ENCODE measurements at places on chromosomes 7 and 10.

- no peak for DNase-seq
These were observed 159.6 kb downstream of the TAX1BP1 start for GRCh38 chr7:27899601-27900000.

GRCh38 chr7:94145602-94146001 lies 141.4 kb upstream of the BET1 start:
- no peak for DNase-seq

DNA sequence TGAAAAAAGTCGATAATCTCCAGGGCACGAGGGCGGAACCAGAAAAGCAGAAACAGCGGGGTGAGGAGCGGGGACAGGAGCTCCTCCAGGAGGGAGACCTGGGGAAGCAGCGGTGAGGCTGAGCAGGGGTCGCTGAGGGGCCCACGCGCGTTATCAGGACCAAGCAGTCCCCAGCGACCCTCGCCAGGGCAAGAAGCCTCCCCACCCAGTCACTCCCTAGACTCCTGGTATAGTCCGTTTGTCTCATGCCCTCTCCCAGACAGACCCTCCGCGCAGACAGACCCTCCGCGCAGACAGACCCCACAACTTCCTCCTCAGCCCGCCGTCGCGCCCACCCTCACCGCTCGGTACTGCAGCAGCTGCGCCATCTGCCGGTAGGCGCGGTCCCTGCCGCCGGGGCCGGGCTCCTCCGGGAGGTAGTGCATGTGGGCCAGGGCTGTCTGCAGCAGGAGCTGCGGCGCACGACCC lies 6.3 kb downstream of the ATG9B start:
- DNase-seq: peak; percentile 93

- DNase-seq: no peak
These were observed 51.5 kb downstream of the PIP4K2A start for GRCh38 chr10:22662733-22663330.

DNA sequence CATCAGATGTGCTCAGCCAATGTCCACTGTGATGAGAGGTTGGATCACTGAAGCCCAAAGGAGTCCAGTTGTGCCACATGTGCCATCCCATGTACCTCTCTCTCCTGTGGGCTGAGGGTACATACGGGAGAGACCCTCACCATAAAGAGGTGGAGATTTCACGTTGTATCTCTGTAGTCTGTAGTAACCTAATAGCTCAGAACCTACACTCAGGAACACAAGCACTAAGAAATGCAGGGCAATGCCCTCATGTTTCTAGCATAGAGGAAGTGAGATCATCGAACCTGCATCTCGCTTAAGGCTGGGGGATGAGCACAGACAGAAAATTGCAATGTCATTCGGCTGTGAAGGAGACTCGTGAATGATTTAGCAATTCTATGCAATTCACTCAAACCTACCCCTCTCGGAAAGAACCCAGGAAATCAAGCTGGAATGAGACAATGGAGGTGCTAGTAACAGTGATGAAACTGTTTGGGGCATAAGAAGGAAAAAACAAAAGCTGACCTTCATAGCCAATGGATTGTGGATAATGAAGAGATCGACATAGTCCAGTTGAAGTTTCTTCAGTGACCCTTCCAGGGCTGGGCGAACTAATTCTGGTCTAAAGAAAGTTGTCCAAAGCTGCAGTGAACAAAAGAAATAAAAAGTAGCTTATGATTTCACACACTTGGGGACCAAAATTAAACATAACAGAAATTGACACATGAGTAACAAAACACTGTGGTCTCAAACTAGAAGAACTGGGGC lies 80.3 kb upstream of the UCN3 start:
- DNase-seq: no peak

DNA sequence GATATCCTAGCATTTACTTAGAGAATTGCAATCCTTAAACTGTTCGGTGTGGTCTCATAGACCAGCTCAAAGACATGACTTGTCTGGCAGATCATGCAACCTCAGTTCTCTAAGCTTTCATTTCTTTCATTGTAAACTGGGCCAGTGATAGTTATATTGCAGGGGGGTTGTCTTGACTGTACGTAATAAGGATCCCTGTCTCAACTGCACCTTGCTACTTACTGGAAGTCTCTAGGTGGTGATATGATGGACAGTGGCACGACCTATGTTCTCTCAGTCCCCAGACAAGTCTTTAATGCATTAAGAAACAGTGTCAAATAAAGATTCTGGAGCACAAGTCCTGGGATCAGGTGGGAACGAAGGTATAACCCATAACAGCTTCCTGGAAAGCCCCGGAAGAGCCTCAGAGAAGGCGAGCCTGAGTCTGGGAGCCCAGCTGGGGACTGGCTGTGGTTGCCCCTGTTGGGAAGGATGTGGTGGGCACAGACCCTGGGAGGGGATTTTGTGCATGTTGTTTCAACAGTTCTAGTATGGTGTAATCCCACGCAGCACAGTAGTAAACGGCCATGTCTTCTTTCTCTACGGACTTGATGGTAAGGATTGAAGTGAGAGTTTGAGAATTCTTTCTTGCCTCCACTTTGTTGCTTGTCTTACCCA lies 26.0 kb upstream of the TARP start:
- DNase-seq: no peak

DNA sequence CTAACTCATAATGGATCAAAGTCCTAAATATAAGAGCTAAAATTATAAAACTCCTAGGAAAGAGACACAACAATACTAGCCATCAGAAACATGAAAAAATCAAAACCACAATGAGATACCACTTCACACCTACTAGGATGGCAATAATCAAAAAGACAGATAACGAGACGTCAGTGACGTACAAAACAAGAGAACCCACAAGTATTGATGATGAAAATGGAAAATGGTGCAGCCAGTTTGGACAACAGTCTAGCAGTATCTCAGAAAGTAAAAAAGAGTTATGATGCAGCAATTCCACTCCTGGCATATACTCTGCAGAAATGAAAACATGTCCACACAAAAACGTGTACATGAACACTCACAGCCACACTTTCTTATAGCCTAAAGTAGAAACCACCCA lies 173.5 kb downstream of the SRPK2 start:
- DNase-seq: no peak

DNA sequence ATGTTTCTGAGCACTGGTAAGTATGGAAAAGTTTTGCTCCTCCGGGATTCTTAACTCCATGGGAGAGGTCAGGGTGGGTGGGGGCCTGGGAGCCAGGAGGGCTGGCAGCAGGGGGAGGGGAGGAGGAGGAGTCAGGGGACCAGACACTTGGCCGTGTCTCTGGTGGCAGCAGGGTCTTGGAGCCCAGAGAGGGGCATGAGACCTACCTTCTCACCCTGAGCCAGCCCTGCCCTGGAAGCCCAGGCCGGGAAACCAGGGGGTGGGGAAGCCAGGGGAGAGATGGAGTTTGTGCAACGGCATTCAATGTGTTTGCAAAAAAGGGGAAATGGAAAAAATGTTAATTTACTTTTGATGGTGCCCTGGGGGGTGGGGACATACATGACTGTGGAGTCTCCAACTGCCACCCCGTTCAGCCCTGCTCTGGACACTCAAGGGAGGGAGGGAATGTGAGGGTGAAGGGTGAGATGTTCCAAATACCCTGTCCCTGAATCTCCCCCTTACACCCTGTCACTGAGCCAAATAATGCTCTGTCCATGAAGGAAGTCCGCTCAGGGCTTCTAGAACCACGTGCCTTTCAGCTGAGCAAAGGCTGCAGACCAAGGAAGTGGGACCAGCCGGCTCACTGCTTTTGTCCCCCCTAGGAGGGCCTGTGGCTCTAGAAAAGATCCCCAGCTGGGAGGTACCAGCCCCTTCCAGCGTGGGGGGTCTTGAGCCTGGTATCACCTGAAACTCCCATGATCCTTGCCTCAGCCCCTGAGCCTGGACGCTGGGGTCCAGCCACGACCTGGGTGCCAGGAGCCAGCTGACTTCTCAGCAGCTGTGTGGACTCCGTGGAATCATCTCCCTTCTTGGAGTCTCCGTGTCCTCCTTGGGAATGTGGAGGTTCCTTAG lies 48.3 kb downstream of the TMEM270 start:
- DNase-seq: no peak

DNA sequence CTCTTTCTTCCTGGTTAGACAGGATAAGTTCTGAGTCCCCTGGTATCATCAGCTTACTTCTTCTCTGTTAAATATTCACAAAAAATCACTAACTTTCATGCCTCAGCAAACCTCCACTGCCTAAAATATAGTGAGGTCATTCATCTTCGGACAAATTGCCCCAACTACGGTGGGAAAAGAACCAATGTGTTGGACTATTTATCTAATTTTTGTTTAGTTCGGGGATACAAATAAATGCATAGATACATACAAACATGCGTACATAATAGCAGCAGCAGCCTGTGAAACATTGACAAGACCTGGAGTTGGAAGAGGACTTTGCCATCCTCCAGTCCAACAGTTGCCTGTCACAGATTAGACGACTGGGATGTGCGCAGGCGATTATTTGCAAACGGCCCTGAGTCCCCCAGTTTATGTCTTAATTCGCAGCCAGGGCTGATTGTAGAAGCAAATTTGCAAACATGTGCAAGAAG lies 51.5 kb downstream of the EGFR start:
- no peak for DNase-seq

DNA sequence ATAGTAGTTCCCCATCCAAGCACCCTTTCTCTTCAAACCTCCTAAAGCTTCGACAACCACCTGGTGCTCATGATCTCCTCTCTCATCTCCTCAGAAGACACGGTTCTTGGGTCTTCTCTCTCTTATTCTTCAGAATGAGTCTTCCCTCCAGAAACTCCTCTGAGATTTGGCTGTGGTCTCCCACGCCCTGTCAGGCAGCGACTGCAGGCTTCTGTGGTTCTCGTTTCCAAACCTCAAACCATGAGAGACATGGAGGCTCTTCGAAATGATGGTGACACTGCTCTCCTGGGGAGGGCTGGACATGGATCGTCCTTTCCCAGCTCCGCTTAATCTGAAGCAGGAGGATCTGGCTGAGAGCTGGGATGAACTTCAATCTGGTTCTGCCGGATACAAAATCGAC lies 78.6 kb upstream of the PITRM1 start:
- no peak for DNase-seq

DNA sequence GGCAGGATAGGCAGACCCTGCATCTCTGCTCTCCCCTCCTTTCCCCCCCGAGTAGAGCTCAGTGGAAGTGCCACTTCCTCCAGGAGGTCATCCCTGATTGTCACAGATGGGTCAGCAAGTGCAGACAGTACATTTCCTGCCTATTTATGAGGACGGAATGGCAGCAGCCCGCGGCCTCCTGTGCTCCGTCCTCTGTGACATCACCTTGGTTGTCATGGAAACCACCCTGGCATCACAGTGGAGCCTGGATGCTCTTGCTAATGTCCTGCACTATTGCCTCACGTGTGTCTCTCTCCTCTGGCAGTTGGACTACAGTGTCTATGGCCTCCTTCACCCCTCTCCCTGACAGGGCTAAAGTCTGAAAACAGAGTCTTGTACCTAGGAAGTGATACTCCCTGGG lies 148.6 kb downstream of the SH3PXD2A start:
- DNase-seq: no peak

DNA sequence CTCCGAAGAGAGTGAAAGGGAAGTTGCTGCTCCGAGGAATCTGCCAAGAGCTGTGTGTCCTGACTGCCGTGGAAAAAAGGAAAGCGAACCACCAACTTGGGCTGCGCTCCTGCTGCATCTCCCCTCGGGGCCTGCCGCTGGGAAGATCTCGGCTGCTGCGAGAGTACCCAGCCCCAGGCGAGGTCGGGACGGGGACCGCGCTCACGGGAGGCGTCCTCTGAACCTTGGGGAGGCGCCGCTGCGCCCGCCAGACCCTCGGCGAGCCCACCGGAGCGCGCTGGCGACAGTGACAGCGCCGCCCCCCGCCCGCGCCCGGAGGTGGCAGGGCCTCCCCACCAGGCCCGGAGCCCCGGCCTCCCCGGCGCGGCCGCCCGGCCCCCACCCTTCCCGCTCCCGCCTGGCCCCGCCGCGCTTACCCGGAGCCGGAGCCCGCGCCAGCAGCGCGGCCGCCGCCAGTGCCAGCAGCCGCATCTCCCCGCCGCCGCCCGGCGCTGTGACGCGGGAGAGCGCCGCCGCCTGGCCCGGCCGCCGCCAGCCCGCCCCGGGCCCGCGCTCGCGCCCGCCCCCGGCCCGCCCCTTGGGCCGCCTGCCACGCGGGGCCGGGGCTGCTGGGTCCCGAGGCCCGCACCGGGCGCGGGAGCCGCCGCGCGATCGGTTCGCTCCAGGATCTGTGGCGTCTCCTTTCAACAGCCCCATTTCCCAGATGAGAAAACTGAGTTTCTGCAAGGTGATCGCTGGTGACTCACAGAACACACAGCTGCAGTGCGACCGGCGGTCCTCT lies at the start of gene VSTM4:
VSTM4 (minus strand) TSS at position 508 of the 781 bp plus-strand sequence; CDS start at position 471, 37 bp downstream.
- no peak for DNase-seq

- DNase-seq: no peak
These were observed 177.6 kb upstream of the HDAC9 start for GRCh38 chr7:18317941-18318340.

- no peak for DNase-seq
These were observed 189.8 kb downstream of the JCAD start for GRCh38 chr10:29869593-29869992.

GRCh38 chr7:100826514-100827329 lies 601 bp downstream of the EPHB4 start:
- no peak for DNase-seq

DNA sequence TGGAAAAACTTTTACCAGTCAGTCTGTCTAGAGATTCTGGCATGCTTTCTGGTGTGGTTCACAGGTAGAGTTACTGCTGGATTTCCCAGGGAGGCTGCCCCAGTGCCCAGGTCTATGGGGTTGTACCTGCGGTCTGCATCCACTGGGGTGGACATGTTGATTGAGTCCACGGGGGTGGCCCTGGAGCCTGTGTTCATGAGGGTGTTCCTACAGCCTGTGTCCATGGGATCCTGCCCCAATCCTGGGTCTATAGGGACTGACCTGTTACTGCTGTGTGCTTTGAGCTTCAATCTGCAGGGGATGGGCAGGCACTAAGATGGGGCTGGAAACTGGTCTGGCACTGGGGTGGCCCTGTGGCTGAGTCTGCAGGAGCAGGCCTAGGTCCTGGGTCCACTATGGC lies 54.5 kb upstream of the PRPS1L1 start:
- DNase-seq: no peak

GRCh38 chr7:65449505-65449852 lies 75.8 kb downstream of the ZNF92 start:
- no peak for DNase-seq

DNA sequence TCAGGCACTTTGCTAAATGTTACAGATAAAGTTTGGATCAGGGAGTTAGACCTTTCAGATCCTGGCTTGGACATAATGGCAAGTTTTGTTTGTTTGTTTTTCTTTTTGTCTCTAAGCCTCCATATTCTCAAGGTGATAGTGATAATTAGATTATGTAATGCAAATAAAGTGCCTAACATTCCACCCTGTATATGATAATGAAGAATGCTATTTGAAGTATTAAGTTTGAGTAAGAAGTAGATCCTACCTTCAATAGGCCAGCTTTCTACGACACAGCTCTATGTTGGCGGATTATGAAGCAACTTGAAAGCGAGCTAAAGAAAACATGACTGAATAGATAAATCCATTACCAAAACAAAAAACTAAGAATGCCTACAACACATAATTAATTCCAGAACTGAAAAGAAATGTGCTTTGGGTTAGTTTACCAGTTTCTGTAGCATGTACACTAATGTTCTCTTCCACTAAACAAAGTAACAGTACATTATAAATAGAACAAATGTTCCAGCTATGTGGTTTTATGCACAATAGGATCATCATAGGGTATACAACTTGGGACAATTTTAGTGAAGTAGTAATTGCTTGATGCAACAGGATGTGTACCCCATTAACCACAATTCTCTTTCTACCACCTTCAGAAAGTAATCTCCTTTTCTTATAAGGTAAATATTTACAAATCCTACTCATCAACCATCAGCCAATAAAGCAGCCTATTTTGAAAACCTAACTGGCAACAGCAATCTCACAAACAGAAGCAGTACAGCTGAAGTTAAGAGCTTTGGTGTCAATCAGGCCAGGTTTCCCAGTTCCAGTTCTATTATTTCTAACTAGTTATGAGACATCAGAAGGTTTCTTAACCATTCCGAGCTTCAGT lies 1.5 kb downstream of the SEM1 start:
- no peak for DNase-seq

Data from HuH-7.5 (cell line).